ENCODE measurements at places on chromosomes 5 and 9.

DNA sequence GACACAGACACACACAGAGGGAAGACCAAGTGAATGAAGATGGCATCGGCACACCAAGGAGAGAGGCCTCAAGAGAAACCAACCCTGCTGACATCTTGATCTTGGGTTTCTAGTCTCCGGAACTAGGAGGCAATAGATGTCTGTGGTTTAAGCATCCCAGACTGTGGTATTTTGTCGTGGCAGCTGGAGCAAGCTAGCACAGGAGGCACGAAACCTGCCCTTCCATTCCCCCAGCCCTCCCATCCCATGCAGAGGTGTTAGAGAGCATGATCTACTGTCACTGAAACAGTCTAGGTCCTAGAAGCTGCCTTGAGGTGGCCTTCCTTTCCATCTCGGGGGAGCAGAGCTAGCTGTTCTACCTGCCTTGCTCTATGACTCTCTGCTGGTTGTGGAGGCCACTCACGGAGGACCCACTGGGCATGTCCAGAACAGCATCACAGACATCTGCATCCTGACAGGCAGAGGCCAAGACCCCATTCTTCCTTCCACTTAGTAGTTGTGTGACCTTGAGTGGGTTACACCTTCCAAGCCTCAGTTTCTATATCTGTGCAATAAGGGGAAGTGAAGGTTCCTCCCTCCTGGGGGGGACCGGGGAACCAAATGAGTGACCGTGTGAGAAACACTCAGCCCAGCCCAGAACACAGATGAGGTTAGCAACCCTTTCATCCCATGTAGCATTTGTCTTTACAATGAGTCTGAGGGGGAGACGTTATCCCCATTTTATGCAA lies 134.3 kb upstream of the BOD1 start:
- DNase-seq = no peak

GRCh38 chr5:122965111-122965510 lies 71.4 kb downstream of the PPIC start:
- DNase-seq = no peak

DNA sequence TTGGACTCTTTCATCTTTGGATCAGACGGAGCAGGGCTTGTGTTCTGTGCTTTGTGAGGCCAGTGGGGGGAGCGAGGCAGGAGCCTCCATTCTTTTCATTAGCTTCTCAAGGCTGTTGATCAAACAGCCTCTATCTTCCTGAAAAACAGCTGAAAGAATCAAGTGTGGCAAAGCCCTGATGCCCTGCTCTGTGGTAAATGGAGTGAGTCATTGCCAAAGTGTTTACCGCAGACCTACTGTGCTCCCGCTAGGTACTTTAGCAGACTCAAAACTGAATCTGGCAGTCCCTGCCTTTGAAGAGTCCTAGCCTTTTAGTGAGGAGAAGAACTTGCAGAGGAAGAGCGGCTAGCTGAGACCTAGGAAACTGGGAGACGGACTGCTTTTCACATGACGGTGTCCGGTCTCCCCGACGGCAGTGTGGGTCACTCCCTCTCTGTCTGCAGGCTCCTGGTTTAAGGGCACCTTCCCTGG lies 3.3 kb downstream of the ANKRD33B start:
- no peak for DNase-seq

DNA sequence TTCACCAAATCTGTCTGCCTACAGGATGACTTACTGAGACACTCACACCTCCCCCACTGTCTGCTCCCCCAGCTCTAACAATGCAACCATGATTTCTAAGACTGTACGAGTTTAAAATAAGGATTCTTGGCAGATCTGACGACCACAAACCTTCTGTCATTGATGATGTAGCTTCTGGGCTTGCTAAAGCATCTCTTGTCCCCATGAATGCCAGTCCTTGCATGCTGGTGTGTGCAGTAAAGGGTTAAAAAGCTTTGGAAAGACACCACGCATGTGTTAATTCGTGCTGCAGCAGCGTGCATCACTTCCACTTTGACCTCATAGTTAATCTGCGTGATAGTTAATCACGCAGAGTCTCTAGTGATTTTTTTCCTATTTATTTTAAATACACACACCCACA lies 411 bp upstream of the GABRG2 start:
- no peak for DNase-seq

Measured in activated CD4-positive, alpha-beta T cell treated with anti-CD3 and anti-CD28 coated beads for 48 hours (primary cell).